ENCODE measurements at places on chromosomes 11 and 22.

DNA sequence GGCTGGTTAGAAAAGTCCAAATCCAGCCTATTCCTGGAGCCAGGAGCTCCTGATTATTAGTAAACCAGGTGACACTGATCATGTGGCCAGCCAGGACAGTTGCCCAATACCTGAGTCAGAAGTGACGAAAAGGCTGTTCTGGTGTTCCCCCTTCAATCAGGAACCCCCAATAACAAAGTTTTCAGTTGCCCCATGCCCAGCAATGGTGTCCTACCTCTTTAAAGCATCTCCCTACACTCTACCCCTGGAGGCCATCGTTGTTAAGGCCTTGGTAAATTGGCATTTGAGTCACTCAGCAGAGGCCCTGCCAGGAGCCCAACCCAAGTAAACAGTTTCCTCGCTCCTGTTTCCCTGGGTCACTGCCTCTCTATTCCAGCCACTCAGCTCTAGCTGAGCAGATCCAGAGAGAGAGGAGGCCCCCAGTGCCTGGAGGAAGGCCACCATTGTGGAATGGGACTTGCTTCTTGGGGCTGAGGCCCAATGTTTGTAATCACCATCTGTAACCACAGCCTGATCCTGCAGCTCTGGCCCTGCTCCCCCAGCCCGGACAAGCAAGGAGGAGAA is 25.0 kb downstream of the ARHGAP1 start:
- DNase-seq, result no peak

GRCh38 chr11:6022956-6023355 is 7.6 kb downstream of the OR56A1 start:
- peak; percentile 51 for DNase-seq

DNA sequence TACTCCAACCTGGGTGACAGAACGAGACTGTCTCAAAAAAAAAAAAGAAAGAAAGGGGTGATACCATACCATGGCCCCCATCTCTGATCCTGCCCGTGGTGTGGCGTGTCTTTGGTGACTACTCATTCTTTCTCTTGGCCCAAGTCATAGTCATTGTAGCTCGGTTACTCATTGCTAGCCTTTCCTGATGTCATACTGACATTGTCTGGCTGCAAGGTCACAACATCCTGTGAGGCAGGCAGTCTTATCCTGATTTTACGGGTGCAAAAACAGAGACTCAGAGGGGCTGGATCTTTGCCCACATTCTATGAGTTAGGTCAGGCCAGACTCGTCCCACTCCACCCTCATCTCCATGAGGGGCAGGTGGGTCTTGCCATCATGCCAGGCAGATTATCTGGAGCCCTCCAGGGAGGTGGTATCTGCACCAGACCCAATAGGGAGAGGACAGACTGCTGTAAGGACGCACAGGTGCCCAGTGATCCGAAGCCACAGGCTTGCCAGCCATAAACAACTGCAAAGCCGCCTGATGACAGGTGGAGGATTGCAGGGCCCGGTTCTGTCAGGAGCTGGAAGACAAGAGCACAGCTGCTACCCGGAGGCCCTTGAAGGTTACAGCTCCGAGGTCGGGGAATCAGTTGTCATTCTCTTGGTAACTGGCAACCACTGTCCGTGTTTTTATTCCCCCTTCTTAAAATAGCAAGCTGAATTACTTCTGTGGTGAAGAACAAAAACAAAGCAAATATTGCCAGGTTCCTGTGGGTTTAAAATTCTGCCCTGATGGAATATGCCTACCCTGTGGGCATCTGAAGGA is 13.8 kb downstream of the TOM1 start:
- DNase-seq, result peak; percentile 43

GRCh38 chr22:30027169-30027568 is 53.1 kb upstream of the HORMAD2 start:
- DNase-seq, result no peak

DNA sequence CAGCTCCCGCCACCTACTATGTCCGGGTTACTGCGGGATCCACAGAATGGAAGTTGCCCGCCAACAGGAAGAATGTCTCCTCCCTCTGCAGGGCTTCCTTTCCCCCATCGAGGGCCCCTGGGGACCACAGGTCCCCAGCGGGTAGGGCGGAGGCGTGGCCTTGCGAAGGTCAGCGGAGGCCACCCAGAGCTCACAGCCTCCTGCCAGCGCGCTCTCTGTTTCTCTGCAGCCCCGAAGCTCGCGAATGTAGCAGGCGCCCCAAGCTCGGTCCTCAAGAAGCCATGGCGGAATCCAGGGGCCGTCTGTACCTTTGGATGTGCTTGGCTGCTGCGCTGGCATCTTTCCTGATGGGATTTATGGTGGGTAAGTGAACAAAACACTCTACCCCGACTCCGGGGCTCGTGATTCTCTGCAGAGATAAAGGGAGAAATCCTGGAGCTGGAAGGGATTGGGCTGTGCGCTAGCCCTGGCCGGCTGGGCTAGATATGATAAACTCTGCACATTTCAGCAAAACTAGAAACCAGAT is at the start of gene NAALAD2:
Gene NAALAD2 (plus strand): TSS at position 186 of the 526 bp plus-strand sequence. CDS start 96 bp downstream, at position 282.
- no peak for DNase-seq

GRCh38 chr11:11553573-11553972 is 68.2 kb downstream of the GALNT18 start:
- no peak for DNase-seq

GRCh38 chr11:45252134-45252856 is 33.8 kb downstream of the SYT13 start:
- peak; percentile 10 for DNase-seq

DNA sequence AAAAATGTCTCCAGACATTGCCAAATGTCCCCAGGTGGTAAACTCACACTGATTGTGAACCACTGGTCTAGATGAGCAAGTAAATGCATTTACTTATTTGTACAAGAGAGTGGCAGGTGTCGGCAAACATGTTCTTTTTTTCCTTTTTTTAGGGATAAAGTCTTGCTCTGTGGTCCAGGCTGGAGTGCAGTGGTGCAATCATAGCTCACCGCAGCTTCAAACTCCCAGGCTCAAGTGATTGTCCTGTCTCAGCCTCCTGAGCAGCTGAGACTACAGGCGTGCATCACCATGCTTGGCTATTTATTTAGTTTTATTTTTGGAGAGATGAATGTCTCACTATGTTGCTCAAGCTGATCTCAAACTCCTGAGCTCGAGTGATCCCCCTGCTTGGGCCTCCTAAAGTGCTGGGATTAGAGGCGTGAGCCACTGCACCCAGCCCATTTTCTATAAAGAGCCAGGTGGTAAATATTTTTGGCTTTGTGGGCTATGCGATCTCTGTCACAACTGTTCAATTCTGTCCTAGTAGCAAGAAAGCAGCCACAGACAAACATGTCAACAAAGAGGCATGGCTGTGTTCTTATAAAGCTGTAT is 1.4 kb downstream of the VPREB1 start:
- DNase-seq, result no peak

DNA sequence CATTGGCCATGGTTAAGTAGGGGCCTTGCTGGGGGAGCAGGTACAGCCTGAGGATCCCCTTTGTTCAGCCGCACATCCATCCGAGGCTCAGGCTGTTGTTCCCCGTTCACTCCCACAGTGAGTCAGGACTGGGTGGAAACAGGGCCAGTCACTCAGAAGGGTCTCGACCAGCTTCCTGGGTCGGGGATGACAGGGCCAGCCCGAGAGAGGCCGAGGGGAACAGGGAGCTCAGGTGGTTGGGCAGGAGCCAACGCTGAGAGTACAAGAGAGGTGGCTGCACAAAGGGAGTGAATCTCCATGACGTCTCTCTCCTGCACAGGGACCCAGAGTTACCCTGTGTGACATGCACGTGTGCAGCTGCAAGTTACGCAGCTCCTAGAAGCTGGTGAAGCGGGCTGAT is 97.2 kb upstream of the SHANK2 start:
- DNase-seq, result peak; percentile 13

DNA sequence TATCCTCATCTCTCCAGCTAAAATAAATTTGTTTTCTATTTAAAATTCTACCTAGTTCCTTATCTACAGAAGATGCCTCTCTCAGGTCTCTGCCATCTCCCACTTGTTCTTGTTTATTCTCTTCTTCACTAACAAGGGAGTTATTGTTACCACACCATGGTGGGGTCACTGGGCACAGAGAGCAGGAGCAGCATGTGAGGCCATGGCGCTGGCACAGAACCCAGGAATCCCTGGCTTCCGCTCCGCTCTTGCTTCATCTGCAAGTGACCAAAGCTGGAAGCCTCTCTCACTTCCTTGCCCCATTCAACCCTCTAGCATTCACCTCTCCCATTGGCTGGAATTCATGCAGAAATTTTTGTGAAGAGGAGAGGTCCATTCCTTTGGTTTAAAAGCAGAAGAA is 190.7 kb upstream of the NCAM1 start:
- no peak for DNase-seq

GRCh38 chr11:121929581-121929980 is 186.4 kb downstream of the BLID start:
- no peak for DNase-seq

DNA sequence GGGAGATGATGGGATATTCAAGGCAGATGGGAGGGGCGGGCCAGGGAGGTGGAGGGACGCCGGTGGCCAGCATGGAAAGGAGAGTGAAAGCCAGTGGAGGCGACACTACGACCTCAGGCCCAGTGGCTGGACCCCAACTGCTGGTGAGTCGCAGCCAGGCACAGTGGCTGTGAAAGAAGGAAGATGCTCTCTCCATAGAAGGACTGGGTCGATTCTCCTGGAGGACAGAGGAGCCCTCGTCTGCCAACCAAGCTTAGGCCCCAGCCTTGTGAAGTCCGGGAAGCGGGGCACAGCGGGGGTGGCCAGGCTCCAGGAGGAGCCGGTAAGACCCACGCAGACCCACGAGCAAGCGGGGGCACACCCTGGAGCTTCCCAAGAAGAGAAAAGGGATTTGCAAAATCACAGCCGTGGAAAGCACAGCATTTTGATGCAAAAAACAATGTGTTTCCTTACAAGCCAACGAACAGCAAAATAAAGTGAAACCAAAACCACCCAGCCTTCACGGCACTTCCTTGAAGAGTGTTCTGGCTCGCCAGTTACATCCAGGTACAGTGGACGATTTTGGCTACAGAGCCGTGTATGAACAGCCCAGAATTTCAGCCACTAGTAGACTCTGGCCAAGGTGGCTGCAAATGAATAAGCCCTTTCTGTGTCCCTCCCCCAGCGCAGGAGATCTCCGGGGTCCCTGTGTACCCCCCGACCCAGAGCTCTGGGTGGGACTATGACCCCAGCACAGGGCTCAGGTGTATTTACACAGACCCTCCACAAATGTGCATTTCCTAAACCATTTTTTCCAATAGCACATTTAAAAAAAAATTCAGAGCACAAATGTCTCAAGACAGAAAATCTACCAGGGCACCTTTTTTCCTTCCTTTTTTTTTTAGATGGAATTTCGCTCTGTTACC is 96.9 kb downstream of the TRMU start:
- no peak for DNase-seq

DNA sequence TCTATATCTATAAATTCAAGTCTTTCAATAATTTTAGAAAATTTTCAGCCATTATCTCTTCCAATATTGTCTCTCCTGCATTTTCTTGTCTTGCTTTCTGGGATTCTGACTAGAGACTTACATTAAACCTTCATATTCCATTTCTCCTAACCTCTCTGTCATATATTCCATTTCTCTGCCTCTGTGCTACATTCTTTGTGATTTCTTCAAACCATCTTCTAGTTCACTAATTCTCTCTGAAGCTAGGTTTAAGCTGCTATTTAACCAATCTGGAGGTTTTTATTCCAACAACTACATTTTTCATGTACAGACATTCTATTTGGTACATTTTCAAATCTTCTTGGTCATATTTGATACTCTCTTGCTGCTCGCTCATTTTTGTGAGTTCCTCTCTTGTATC is 122.5 kb downstream of the TTC28 start:
- no peak for DNase-seq

DNA sequence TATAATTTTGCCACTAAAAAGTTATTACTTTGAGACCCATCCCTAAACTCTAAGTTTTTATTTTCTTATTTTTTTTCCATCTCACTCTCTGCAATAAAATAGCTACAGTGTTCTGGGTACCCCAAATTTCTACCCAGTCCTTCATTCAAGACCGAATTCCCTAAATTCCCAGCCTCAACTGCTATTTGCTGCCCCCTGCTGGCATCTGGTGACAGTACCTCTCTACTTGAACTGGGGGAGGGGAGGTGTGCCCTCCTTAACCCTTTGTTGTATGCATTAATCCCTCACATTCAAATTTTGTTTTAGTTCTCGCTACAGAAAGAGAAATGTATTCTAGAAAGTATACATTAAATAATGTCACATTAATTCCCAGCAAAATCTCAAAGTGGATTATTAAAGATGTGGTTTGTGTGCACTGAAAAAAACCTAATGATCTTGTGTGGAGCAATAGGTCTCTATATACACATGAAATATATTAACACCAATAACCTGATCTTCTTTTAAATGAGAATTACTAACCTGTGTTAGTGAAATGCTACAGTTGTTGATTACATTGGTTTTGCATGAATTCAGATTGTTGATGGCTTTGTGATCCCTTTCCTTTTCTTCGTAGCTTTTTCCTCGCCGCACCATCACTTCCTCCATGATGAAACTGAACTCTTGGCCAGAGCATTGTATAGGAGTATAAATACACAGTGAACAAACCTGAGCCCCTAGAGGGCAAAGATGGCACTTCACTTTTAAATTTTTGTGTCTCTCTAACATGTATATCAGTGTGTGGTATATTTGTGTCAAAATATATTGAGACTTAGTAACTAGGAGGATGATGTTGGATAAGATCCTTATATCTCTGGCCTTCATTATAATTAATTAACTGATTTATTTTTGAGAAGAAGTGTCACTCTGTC is 590.0 kb downstream of the METTL15 start:
- DNase-seq, result peak; percentile 36

GRCh38 chr11:99535819-99536218 is 515.1 kb downstream of the CNTN5 start:
- no peak for DNase-seq

DNA sequence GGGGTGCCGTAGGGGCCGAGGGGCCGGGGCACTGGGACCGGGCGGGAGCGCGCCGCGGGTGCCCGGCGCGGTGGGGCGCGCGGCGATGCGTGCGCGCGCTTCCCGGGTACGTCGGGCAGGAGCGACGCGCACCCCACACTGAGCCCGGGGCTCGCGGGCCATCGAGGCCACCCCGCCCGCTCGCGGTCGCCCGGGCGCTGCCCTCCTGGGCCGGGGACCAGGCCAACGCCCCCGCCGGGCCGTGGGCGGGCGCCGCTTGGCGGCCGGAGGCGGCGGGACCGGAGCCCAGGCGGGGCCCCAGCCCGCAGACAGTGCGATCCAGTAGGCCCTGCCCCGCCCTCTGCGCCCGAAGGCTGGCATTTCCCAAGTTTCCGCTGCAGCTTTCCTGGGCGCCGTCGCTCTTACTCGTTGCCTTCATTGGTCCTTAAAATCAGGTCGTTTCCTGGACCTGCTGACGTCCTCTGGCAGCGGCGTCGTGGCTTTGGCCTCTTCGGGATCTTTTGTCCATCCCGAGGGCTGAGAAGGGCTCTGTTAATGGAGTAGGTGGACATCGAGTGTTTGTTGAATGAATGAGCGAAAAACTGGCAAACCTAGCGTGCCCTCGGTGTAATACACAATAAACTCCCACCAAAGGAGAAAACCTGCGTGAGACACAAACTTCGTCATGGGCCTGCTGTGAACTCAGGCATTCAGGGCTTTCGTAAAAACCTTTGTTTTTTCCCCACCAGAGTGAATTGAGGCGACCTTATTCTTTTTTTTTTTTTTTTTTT is 638 bp downstream of the PARVA start:
- DNase-seq, result peak; percentile 71
